ENCODE measurements at places on chromosomes 6 and 20.
A peak's percentile ranks its signal among the peaks of the same experiment; 100 is the strongest.

DNA sequence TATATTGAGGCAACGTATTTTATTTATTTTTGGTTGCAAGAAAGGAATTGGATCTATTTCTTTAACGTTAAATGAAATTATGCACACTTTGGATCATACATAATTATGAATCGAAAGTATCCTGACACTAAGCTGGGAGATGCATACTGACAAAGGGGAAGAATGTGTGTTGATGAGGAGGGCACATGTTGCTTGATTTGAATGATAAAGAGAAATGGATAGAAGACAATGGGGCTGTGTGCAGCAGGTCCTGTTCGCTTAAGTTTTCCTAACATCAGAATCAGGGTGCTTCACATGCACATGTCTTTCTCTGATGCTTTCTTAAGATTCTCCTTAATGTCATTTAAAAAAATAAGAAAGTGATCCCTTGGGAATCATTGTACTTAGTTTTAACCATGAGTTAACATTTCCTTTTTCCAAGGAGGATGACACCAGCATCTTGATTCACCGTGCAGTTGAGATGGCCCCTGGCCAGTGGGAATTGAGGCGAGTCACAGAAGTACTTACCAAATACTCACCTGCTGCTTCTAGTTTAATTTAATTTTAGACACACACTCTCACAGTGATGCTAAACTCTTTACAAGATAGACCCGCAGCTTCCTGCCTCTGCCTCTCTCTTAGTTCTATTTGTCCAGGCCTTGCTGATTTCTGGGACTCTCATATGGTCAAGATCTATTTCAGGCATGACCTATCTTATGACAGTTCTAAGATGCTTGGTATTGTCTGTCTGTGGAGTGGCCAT, 116.5 kb downstream of the CLIC5 start:
- DNase-seq, result no peak

DNA sequence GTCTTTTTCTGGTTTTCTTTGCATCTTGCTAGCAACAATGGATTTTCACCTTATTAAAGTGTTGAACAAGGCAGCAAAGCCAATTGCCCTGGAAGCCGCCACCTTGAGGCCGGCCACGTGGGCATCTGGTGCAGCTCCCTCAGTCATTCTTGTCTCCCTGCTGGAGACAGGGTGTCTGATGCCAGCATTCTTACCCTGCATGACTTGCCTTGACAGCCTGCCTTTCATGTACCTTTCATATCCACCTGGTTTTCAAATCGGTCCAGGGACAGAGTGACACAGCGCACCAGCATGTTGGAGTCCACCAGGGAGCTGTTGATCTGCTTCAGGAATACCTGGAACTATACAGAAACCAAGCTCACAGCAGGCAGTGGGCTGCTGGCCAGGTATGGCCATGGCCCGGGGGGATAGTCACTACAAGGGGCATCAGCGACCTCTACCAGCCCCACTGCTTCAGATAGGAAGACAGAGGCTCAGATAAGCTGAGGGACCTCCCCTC, 49.8 kb downstream of the MYH7B start:
- DNase-seq, result no peak

GRCh38 chr6:158843751-158844683, 24.8 kb upstream of the EZR start:
- DNase-seq, result no peak

GRCh38 chr20:25053255-25054031, 4.5 kb downstream of the ACSS1 start:
- no peak for DNase-seq

- DNase-seq, result peak; percentile 89
These were observed 1.6 kb upstream of the ATXN1 start for GRCh38 chr6:16762550-16763477.

GRCh38 chr6:54784011-54784410, 62.6 kb upstream of the FAM83B start:
- DNase-seq, result no peak

- DNase-seq, result peak; percentile 76
These were observed 8.7 kb upstream of the CCR6 start for GRCh38 chr6:167113935-167114910.

GRCh38 chr6:22448291-22448711, 121.1 kb upstream of the HDGFL1 start:
- no peak for DNase-seq

GRCh38 chr20:61765081-61765870, 300.4 kb downstream of the TAF4 start:
- DNase-seq, result no peak

DNA sequence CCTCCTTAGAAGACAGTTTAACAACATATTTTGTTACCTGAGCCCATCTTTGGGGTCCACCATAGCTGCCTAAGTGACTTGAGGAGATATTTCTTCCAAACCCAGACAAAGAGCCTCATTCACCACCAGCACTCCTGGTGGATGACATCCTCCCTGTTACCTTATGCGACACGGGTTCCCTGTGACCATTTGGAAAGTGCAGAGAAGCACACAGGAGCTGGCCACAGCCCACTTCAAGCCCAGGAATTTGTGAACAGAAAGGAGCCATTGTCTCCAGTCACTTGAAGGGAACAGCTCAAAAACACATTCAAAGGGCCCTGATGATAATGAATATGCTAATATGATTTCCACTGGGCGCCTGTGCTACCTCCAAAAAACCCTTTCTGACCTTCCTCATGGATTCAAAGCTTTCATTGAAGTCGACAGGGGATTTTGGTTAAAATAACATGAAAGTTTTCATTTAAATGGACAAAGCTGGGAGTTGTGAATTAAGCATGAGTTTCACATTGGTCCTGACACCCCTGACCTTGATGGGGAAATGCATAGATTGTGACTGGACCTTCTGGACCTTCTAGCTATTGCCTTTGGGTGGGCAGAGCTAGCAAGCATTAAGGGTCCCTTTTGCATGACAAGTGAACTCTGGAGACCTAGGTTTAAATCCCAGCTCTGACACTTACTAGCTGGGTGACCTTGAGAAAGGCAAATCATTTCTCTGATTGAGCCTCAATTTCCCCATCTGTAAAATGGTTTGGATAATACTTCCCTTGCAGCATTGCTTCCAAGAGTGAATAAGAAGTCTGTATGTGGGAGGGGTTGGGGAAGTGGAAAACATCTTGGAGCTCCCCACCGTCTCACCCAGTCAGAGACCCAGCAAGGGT, 83.3 kb upstream of the SIRPA start:
- DNase-seq, result no peak

DNA sequence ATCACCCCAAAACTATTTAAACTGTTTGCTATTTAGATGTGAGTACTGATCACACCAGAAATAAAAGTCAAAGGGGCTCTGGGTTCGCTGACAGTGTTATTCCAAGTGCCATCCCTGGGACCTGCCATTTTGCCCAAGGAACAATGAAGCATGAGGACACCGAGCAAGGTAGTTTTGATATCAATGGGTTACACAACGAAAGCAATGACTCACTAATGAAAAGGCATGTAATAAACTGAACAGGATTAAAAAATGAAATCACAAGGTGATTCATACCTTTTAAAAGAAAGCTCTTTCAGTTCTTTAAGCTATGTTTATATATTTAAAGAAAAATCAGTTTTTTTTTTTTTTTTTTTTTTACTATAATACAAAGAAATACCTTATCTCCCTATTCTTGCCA, 102.0 kb downstream of the HS3ST5 start:
- DNase-seq, result no peak

- no peak for DNase-seq
These were observed 48.8 kb downstream of the NT5E start for GRCh38 chr6:85498596-85499258.

GRCh38 chr6:163459007-163459406, 44.5 kb downstream of the QKI start:
- no peak for DNase-seq

- no peak for DNase-seq
These were observed 1.8 kb downstream of the SSR1 start for GRCh38 chr6:7311176-7311575.

DNA sequence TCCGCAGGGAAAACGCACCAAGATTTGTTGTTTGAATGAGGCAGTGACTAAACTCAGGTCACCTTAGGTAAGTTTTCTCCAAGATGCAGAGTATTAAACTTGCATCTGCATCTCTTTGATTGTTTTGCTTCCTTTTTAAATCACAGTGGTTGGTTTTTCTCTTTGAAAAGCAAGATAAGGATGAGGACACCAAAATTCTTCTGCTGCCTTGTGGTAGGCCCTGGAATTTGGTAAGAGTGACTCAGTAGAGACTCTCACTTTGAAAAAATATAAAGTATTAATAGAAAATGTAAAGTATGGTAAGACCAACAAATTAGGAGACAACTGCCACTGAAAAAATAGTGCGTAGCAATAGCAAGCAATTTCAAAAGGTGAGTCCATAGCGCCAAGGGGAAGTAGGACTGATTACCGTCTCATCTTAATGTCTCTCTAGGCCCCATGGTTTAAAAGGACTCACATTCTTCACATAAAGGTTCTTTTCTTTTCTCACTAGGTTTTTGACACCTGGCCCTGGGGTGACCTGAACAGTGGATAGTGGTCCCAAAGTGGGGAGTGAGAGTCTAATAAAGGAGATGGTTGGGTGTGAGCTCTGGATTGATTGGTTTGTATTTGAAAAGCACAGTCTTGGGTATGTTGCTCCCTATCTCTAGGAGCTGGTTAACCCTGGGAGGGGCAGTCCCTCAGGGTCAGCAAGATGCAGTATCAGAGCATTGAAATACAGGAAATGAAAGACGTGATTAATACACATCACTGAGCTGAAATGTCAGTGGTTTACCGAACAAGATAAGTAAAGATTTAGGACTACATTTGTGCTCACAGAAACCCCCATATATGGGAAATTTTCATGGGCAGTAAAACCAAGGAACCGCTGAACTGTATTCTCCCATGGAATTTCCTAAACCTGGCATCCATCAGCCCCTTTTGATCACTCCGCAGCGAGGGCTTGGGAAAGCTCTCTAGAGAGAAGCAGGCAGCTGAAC, 221.2 kb downstream of the SLC24A3 start:
- no peak for DNase-seq

GRCh38 chr6:57209030-57209429, 13.1 kb downstream of the RAB23 start:
- DNase-seq, result no peak

DNA sequence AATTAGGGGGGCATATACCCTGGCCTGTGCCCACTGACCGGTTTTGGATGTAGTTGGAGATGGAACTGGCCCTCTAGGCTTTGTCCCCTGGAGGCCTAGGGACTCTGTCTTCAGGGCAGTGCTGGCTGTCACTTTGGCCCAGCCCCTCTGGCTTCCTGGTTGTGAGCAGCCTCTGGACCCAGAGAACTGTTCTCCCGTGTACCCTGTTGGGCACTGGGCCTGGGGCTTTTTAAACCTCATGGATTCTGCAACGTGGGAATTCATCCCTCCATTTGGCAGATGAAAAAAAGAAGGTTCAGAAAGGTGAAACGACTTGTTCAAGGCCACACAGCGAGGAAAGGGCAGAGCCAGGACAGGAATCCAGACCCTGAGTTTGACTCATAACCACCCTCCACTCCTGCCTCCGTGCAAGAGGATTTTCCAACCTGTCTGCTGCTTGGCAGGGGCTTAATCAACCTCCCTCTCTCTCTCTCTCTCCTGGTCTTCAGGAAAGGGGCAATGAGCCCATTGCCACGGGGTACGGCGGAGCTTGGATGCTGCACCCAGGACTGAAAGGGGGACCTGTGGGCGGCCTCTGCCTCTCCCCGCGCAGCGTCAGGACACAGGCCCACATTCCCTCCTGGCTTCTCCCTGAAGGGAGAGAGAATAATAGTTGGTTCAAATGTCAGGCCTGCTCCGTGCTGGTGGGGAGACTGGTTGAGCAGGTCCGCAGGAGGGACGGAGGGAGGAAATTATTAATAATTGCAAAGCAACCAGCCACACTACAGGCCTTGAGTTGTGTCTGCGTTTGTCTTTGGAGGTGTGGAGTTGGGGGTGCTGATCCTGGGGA, 56.0 kb downstream of the CEBPB start:
- no peak for DNase-seq

- no peak for DNase-seq
These were observed 42.9 kb upstream of the LRFN2 start for GRCh38 chr6:40630051-40630450.

DNA sequence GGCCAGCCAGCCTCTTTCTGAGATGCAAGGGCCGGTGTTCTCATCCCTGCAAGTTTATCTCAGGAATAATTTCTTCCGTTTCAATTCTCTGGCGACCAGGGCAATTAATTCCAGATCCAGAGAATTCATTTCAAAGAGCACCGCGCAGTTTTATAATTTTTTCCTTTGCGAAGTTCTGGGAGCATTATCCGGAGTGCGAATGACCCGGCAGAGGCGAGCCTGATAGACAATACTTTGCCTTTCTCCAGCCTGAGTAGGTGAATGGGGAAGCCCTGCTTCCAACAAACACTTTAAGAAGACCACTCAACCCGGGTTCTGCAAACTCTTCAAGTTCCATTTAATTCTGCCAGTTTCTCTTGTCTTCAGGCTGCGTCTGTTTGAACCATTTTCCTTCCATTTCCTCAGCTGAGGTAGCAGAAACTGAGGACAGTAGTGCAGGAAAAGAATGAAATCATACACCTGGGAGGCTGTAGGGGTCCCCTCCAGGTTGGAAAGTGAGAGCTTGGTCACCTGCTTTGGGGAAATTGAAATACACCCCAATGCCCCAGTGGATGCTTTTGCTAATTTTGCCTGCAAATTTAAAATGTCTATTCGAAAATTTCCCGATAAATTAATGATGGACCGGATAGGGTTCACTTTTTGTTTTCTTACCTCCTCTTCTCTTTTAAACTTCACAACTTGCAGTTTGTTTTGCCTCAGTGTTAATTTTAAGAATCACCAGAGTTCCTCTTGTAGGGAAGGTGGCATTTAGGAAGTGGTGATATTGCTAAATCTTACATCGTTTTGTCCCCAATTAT, 1.1 kb downstream of the VGLL2 start:
- DNase-seq, result no peak

DNA sequence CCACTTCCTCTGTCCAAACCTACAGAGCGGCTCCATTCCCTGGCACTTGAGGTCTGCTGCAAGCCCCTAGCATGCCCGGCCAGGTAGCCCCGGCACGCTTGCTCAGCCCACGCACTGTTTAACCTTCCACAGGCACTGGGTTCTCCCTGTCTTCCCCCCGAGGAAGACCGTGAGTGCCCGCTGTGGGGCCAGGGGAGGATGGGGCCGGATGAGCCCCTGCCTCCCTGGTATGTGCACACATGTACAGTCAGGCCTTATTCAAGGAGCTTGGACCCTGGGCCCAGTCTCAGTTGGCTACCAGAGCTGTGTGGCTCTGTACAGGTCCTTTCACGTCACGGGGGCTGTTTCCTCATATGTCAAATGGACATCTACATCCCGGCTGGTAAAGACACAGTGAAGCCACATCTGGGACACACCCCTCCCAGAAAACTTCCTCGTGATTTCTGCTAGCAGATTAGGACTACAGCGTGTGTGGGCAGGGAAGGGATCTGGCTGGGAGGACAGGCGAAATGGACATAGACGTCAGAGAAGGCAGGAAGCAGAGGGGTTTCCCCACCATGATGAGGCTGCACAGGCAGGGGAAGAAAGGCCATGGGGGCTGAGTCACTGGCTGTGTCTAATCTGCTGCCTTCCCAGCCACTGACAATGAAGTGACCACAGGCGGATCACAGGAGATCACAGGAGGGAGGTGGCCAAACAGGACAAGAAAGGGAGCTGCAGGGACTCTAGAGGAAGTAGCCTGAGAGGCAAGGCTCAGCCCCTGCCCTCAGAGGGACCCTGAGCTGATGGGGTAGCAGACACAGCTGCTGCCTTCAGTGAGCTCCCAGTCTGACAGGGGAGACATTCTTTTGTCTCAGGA, 62.9 kb downstream of the MRPL14 start:
- DNase-seq, result peak; percentile 24
